Hippocampal formation (tissue), 2 donors: ENCODE measurements at places on chromosomes 5 and 9.

DNA sequence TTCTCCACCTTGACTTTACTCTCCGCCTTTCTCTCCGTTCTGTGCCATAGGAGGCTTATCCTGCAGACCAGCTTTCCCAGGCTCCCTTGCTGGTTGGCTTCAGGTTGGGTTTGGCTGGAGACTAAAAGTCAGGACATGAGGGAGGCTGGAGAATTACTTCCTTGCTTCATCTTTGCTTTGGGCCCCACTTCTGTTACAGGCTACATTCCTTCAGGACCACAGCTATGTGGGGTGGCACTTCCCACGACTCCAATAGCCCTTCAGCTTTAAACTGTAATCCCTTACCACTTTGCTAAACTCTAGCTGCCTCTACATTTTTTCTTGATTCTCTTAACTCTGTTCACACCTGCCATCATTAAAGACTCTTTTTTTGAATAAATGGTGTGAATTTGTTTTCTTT lies 186.7 kb upstream of the NR4A3 start:
- DNase-seq, result no peak

DNA sequence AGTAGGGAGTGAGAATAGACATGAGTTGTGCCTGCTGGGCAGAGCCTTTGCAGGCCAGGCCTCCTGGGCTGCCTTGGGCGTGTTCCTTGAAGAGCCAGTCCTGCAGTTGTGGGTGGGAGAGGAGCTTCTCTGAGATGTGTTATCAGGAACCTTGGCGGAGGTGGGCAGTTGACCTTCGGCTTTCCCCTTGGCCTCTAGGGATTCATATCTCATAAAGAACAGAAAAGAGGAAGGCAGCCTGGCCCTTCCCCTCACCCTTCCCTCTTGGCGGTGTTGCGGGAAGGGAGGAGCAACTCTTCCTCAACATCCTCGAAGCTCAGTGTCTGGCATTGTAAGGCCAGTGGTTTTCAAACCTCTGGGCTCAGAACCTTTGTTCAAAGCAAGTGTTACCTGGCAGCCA lies 59.2 kb downstream of the DAPK1 start:
- no peak for DNase-seq

DNA sequence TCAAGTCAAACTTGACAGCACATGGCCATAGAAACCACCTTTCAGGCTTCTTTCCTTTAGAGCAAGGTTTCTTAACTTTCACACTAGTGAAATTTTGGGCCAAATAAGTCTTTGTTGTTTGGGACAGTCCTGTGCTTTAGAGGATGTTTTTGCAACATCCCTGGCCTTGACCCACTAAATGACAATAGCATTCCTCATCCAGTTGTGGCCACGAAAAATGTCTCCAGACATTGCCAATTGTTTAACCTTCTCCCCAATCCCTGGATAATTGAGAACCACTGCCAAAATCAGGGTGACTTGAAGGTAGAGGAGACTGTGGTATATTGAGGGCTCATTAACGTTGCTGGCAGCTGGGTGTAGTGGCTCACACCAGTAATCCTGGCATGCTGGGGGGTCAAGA lies 72.0 kb downstream of the ALDH1A1 start:
- no peak for DNase-seq

GRCh38 chr5:178304016-178304415 lies 71.4 kb upstream of the PHYKPL start:
- no peak for DNase-seq

DNA sequence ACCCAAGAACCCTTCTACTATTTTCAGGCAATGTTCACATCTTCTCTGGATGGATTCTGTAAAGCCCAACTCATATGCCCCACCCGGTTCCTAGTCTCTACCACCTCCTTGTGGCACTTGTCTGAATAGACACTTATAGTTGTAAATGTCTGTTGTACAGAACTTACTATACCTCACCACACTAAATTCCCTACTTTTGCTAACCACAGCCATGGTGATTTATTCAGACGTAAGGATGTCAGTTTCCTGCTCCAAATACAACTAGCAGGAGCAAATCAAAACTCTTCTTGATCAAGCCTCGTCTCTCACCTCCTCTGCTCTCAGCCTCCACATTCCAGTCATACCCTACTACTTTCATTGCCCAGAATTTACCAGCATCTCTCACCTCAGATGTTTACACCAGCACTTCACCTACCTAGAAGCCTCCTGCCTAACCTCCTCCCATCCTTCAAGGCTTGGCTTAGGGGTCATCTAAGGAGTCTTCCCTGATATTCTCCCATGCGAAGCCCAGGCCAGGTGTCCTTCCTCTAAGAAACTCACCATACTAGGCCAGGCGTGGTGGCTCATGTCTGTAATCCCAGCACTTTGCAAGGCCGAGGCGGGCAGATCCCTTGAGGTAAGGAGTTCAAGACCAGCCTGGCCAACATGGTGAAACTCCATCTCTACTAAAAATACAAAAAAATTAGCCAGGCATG lies 75.5 kb downstream of the MAPKAP1 start:
- no peak for DNase-seq

GRCh38 chr5:56019306-56020272 lies 24.8 kb upstream of the IL6ST start:
- no peak for DNase-seq

DNA sequence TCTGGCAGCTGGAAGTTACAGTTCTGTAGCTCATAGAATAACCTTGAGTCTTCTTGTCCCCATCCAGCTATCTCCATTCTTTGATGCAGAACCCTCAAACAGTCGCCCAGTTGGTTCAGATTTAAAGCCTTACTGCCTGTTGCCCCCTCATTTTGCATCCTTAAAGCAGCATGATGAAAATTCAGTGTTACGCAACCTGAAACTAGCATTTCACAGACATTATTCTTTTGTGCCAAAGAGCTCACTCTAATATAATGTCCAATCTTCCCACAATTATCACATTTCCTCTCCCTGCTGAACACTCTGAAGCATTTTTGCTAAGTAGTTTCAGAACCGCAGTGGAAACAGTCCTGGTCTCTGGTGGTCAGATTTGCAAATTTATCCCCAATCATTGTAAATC lies 318.0 kb downstream of the PSAT1 start:
- DNase-seq, result no peak

GRCh38 chr5:84274585-84275468 lies 109.9 kb downstream of the EDIL3 start:
- no peak for DNase-seq

DNA sequence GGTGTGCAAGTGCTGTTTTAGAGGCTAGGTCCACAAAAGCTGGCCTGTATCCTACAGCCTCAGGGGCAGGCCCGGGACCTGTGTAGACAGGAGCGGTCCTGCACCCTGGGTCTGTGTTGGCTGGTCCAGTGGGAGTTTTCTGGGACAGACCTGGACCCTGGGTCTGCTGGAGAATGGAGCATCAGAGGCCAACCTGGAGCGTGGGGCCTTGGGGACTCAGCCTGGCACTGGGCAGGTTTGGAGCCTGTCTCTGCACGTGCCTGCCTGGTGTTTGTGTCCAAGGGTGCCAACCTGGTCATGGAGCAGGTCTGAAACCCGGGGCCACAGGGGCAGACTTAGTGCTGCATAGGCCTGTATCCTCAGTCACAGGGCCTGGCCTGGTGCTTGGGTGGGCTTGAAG lies 45.8 kb downstream of the SRFBP1 start:
- DNase-seq, result no peak

DNA sequence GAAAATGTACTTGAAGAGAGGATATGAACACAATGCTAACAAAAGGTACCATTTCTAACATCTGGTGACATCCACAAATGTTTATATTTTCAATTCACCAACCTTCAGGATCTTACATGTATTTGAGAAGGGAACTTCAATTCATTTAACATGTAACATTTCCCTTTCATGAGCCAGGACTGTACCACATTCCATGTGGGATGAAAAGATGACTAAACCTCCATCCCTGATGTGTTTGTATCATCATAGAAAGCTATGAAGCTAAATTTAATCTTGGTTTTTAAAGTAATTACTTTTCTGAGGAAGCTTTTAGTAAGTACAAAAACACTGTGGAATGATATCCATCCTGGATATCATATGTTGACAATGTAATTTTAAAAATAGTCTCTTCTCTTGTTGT lies 78.2 kb upstream of the GNA14 start:
- no peak for DNase-seq

DNA sequence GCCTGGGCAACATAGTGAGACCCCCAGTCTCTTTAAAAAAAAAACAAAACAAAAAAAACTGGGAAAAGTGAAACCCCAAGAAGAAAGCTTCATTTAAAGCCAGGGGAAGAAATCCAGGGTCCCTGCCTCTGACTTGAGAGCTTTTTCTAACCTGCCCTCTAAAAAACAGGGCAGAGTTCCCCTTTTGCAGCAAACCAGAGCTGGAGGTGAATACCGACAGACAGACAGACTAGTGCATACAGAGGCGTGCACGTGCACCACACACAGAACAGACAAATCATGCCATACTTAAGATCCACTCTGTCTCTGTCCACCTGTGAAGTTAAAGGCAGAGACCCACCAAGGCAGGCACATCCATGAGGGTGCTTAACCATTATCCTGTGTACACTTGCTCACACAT lies 11.7 kb upstream of the AQP3 start:
- DNase-seq, result no peak

DNA sequence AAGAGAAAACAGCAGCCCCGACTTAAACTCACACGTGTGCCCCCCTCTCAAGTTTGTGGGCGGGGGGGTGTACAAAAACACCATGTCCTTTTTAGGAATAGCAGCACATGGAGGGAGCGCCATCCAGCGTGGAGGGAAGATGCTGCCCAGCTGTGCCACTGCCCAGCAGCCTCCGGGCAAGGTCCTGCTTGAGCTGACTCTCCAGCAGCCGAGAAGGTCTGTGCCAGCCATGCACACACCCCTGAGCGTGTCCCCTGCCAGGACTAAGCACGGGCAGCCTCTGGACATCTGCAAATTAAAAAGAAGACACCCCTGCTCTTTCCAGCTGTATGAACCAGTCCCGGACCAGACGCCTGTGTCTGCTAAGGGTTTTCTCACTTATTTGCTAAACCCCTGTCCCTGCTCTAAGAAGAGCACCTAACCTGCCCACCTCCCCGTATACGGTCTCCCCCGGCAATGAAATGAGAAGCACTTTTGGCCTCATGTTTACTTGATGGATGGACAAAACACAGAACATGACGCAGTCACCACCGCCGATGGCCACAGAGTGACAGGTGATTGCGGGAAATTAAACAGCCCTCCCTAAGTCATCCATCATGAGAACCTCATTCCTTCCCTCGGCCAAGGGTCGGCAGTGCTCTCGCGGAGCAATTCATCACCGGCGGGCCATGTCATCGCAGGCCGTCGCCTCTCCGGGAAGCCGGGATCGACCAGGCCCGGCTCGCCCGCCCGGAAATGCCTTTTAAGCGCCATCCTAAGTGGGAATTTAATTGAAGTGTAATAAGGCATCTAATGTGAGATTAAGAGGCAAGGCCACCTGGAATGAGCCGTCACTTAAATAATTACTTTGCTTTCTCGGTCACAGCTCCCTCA lies 96.9 kb downstream of the OLFM1 start:
- no peak for DNase-seq

DNA sequence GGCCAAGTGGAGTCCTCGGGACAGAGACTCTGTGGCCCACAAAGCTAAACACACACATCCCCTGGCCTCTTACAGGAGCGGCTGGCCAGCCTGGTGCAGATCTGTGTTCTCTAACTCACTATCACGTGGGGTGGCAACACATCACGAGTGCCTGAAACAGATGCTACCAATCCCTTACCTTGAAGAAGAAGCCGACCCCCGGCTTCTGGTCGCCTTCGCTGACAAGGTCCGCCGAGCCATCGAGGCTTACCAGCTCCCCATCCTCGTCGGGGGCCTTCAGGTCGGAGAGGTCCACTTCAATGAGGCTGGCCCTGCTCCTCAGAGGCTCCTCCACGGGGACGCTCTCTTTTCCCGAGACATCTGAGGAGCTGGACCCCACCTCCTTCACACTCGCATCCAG lies 86.7 kb downstream of the CAMSAP1 start:
- DNase-seq, result no peak

DNA sequence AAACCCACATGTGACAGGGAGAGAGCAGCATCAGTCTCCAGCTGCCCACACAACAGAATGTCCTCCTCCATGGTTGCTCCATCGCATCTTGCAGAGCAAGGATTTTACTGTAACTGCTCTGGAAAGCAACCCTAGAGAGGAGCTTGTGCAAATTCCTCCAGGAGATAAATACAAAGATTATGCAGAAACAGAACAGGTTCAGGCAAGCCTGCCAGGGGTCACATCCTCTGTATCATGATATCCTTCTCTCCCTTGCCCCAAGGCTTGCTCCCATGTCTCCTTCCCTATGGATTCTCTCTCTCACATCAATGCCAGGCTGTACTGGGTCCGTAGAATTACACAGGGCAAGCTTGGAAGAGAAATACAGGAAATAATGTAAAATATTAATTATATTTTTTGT lies 226.0 kb downstream of the MPDZ start:
- DNase-seq, result no peak

GRCh38 chr5:61603211-61603908 lies 271.3 kb downstream of the ZSWIM6 start:
- peak; percentile 73 for DNase-seq

DNA sequence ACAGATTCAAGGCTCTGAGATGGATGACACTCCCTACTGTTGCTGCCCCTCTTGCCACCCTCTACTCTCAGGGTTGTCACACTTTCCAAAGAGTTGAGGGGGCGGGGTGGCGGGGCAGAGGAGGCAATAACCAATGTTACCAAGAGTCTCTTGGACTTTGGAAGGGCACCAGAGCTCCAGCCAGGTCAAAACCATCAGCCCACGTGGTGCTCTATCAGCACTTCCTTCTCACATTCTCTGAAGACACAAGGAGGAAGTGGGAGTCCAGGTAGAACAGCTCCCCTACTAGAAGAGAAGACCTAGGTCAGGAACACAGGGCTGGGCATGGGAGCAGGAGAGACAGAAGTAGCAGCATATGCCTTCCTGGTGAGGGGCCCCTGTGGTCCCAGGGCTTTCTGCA lies 33.0 kb upstream of the PIK3R1 start:
- DNase-seq, result no peak

DNA sequence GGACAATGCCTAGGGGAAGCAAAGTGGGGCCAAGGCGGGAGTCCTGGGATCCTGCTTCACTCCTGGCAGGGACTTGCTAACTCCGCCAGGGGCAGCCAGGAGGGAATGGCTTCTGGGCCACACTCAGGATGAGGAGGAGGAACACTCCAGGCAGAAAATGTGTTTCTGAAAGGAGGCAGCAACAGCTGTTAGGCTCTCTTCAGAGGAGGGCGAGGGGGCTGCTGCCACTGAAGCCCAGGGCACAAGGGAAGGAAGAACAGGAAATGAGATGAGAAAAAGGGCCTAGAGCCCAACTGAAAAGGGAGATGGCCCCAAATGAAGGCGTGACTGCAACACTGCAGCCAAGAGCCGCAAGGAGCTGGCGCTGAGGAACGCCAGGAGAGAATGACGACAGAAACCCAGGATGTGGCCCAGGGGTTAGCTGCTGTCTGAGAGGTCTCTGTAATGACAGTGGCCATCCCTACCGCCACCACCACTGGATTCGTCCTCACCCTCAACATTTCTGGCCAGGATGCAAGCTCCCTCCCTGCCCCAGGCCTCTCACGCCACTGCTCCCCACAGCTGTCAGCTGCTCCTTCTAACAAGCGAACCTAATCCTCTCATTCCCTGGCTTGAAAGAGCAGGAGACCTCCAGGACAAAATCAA lies 15.8 kb downstream of the PSMB7 start:
- no peak for DNase-seq
